Activated T-helper 2 cell treated with anti-CD3 and anti-CD28 coated beads, Interferon-gamma antibody, Interleukin-2, Interleukin-4, amounts not matched to agents 10 μg/mL and 5 μg/mL and 100 μg/mL, durations not matched to agents 14 hours and 24 hours and 36 hours (primary cell): ENCODE measurements at places on chromosomes 6 and 20.

GRCh38 chr20:19583532-19584175, 174.4 kb upstream of the RIN2 start:
- no peak overlapping the region for H3K4me3 ChIP-seq
- H3K27me3 ChIP-seq = peaks cover 2% of the 10 kb centered on the region
- H3K27ac ChIP-seq = no peak overlapping the region
- DNase-seq = peak; percentile 16

- no peak overlapping the region for H3K27ac ChIP-seq
- no peaks in the 10 kb centered on the region for H3K4me1 ChIP-seq
- no peak overlapping the region for H3K4me3 ChIP-seq
- DNase-seq = no peak
- H3K27me3 ChIP-seq = peaks cover 92% of the 10 kb centered on the region
Measured at GRCh38 chr6:50840112-50840810, 21.6 kb downstream of the TFAP2B start.

- no peak overlapping the region for H3K4me3 ChIP-seq
- DNase-seq = no peak
- H3K36me3 ChIP-seq = peaks cover 60% of the 10 kb centered on the region
- H3K27ac ChIP-seq = no peak overlapping the region
Measured at GRCh38 chr6:20479526-20479925, 54.7 kb upstream of the CDKAL1 start.

GRCh38 chr6:139522511-139523220, 148.2 kb upstream of the CITED2 start:
- H3K27me3 ChIP-seq = no peaks in the 10 kb centered on the region
- H3K36me3 ChIP-seq = no peaks in the 10 kb centered on the region
- H3K4me1 ChIP-seq = peaks cover 9% of the 10 kb centered on the region
- DNase-seq = no peak
- no peak overlapping the region for H3K4me3 ChIP-seq

- peak; percentile 16 for DNase-seq
- peaks cover 39% of the 10 kb centered on the region for H3K36me3 ChIP-seq
- no peaks in the 10 kb centered on the region for H3K27me3 ChIP-seq
- H3K4me3 ChIP-seq = peak overlapping the region; percentile 100
- H3K27ac ChIP-seq = peak overlapping the region; percentile 100
Measured at GRCh38 chr20:18506744-18507143, 996 bp upstream of the SEC23B start.

DNA sequence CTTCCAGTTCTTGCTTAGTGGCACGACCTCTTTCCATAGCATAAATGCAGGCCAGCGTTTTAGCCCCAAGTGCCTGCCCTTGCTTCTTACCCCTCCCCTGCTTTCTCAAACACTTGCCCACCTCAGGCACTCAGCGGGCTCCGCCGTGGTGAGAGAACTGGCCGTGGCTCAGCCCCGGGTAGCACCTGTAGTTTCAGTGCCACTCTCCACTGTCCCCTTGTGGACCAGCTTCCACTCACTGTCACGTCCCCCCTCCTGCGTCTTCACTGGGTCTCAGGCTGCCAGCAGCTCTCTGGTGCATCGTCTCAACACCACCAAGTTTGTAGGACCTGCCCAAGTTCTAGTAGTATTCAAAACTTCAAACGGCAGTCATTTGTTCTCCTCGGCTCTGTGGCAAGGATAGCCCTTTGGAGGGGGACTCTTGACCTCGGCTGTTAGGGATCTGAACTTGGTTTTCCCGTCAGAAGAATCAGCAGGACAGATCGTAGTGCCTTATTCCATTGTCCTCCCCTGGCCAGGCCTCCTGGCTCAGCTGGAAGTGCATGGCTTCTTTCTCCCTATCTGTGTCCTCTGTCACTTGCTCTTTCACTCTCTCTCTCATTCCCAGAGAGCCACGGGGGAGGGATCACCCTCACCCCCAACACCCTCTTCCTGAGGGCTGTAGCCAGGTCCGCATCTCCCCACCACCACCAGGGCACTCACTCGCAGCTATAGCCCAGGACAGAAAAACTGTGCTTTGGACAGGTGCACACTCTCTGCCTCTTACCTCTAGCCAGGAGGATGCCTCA, 44.6 kb downstream of the STK35 start:
- H3K27me3 ChIP-seq = no peaks in the 10 kb centered on the region
- no peak overlapping the region for H3K4me3 ChIP-seq
- no peak overlapping the region for H3K27ac ChIP-seq
- H3K36me3 ChIP-seq = peaks cover 11% of the 10 kb centered on the region
- DNase-seq = no peak

DNA sequence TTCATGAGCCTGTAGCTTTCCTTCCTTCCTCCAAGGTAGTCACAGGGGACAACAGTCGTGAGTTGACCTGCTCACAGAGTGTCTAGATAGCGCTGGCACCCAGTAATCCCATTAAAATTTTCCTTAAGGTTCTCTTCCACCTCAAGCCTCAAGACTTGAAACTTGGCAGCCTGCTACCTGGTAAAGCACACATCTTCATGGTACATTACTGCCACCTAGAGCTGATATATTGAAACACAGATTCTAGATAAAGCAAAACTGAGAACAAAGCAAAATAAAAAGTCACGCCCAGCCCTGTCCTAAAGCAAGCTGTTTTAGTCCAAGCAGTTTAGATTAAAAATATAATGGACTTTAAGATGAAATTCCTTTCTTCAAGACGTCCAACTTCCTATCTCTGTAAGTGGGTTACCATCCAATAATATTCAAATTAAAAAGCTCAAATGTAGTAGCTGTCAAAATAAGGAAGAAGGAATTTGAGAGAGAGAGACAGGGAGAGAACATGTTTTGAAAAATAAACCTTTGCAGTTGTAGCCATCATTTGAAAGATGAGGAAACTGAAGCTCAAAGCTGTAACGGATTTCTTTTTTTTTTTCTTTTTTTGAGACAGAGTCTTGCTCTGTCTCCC, 50.7 kb upstream of the CD83 start:
- peaks cover 41% of the 10 kb centered on the region for H3K4me1 ChIP-seq
- no peaks in the 10 kb centered on the region for H3K36me3 ChIP-seq
- H3K4me3 ChIP-seq = peak overlapping the region; percentile 32
- H3K27me3 ChIP-seq = peaks cover 17% of the 10 kb centered on the region

DNA sequence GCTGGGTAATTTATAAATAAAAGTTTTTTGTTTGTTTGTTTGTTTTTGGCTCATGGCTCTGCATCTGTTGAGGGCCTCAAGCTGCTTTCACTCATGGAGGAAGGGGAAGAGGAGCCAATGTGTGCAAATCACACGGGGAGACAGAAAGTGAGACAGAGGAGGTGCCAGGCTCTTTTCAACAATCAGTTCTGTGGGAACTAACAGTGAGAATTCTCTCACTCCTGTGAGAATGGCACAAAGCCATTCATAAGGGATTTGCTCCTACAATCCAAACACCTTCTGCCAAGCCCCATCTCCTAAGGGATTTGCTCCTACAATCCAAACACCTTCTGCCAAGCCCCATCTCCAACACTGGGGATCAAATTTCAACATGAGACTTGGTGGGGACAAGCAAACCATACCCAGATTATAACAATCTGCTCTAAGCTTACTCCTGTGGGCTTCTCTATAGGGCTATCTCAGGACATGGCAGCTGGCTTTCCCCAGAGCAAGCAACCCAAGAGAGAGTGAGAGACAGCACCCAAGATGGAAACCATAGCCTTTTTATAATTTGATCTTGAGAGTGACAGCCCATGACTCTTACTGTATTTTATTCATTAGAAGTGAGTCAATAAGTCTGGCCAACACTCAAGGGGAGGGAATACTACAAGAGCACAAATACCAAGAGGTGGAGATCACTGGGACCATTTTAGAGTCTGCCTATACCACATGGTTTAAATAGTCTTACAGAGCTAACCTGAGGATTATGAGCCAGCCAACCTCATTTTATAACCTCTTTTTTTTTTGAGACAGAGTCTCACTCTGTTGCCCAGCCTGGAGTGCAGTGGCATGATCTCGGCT, 22.8 kb upstream of the LRRC1 start:
- no peak for DNase-seq
- H3K4me1 ChIP-seq = no peaks in the 10 kb centered on the region
- no peaks in the 10 kb centered on the region for H3K36me3 ChIP-seq
- H3K27me3 ChIP-seq = peaks cover 10% of the 10 kb centered on the region

- DNase-seq = no peak
- peak overlapping the region; percentile 96 for H3K27ac ChIP-seq
- peak overlapping the region; percentile 82 for H3K4me3 ChIP-seq
- peaks cover 44% of the 10 kb centered on the region for H3K4me1 ChIP-seq
- H3K36me3 ChIP-seq = no peaks in the 10 kb centered on the region
Measured at GRCh38 chr20:53739799-53740785, 146.5 kb upstream of the ZNF217 start.

GRCh38 chr6:111283707-111284106, 196.4 kb downstream of the SLC16A10 start:
- H3K27ac ChIP-seq = no peak overlapping the region

DNA sequence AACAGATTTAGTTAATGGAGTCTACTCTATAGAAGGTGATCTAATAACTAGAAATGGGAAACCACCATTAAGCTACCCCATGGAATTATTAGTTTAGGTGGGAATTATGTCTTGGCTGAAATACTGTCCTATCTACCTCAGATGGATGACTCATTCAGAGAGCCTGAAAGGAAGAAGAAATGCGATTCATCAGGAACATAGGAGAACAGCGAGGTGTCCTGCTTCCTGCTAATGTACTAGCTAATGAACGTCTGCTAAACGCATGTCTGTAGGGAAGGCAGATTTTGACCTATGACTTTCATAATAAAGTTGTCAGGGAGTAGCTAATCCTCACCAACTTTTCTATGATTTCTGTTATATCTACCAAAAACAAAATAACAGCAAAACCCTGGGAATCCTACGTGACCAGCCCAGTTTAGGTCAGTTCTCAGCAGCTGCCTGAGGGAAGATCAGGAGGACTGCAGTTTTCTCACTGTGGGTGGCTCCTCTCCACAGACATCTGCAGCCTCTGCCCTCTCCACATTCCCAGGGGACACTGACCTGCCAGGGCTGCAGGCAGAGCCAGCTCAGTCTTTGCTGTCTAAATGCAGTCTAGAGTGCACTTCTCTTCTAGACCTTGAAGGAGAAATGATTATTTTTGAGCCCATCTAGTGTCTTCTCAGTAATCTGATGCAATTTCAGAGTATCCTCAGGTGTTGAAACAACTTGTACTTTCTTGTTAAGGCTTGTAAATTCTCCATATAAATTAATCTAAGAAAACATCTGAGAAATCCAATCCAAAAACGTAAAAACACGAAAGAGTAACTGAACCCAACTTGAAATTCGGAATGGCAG, 18.1 kb upstream of the SFT2D1 start:
- no peak overlapping the region for H3K27ac ChIP-seq
- peaks cover 24% of the 10 kb centered on the region for H3K27me3 ChIP-seq
- H3K4me1 ChIP-seq = no peaks in the 10 kb centered on the region

DNA sequence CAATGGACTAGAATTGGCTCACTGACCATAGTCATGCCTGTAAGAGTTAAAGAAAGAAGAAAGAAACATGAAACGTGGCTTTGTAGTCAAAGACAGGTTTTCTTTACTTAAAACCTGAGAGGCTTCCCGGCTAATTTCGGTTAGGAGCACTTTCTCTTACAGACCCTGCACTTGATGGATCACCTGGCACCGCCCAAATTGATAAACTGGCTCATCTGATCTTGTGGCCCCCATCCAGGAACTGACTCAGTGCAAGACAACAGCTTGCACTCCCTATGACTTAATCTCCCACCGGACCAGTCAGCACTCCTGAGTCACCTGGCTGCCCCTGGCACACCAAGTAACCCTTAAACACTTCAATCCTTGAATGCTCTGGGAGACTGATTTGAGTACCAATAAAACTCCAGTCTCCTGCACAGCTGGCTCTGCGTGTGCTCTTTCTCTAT, 12.3 kb downstream of the TMEM14B start:
- H3K4me3 ChIP-seq = no peak overlapping the region
- no peak overlapping the region for H3K27ac ChIP-seq
- DNase-seq = no peak
- peaks cover 55% of the 10 kb centered on the region for H3K36me3 ChIP-seq

DNA sequence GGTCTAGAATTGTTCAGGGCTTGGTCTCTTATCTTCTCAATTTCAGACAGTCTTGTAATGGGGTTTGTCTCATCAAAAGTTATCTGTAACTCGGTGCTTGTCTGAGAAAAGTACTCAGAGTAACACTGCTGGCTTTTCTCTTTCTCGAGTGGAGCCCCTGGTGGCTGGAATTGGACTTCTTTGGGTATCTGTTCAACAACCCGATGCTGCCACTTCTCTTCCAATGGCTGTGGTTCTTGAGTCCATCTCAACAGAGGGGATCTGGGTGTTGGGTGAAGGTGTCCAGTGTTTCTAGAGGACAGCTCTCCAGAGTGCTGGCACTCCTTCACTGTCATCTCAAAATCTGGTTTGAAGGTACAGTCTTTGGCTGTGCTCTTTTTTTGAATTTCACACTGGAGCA, 24.6 kb downstream of the DST start:
- DNase-seq = no peak
- H3K36me3 ChIP-seq = no peaks in the 10 kb centered on the region
- H3K27me3 ChIP-seq = no peaks in the 10 kb centered on the region

- H3K4me1 ChIP-seq = no peaks in the 10 kb centered on the region
- peaks cover 12% of the 10 kb centered on the region for H3K27me3 ChIP-seq
- H3K36me3 ChIP-seq = no peaks in the 10 kb centered on the region
- no peak for DNase-seq
- H3K4me3 ChIP-seq = no peak overlapping the region
- H3K27ac ChIP-seq = no peak overlapping the region
Measured at GRCh38 chr20:41627001-41627495, 8.9 kb upstream of the CHD6 start.

GRCh38 chr6:169324086-169324485, 70.4 kb upstream of the THBS2 start:
- no peaks in the 10 kb centered on the region for H3K27me3 ChIP-seq
- no peaks in the 10 kb centered on the region for H3K36me3 ChIP-seq
- H3K27ac ChIP-seq = no peak overlapping the region
- no peak for DNase-seq
- H3K4me1 ChIP-seq = no peaks in the 10 kb centered on the region

GRCh38 chr6:137219664-137220252, 573 bp upstream of the IFNGR1 start:
- H3K4me3 ChIP-seq = peak overlapping the region; percentile 98
- peaks cover 21% of the 10 kb centered on the region for H3K36me3 ChIP-seq
- H3K4me1 ChIP-seq = peaks cover 49% of the 10 kb centered on the region
- no peaks in the 10 kb centered on the region for H3K27me3 ChIP-seq
- DNase-seq = no peak
- H3K27ac ChIP-seq = peak overlapping the region; percentile 68

- H3K4me1 ChIP-seq = no peaks in the 10 kb centered on the region
- no peaks in the 10 kb centered on the region for H3K36me3 ChIP-seq
- DNase-seq = no peak
- H3K4me3 ChIP-seq = no peak overlapping the region
Measured at GRCh38 chr6:126632271-126632670, 292.4 kb downstream of the CENPW start.

- H3K36me3 ChIP-seq = no peaks in the 10 kb centered on the region
- no peaks in the 10 kb centered on the region for H3K4me1 ChIP-seq
- H3K4me3 ChIP-seq = no peak overlapping the region
- no peak for DNase-seq
- H3K27ac ChIP-seq = no peak overlapping the region
Measured at GRCh38 chr6:40947876-40948526, 91.0 kb downstream of the UNC5CL start.

DNA sequence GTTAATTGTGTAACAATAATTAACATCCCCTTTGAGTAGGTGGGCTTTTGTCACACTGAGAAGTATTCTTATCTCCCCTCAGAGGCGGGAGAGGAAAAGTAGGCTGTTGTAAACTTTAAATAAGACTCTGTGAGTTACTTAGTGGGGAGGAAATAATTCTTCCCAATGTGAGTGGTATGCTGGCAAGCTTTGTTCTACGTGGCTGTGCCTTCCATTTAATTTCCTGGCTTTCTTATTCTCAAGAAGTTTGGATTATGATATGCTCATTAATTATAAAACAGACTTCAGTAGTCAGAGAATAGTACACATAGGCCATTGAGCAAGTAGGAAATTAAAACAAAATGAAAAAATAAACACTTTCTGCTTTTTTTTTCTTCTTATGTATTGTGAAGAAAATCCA, 19.1 kb downstream of the ADGRB3 start:
- H3K27me3 ChIP-seq = no peaks in the 10 kb centered on the region
- DNase-seq = no peak
- no peaks in the 10 kb centered on the region for H3K36me3 ChIP-seq
- no peaks in the 10 kb centered on the region for H3K4me1 ChIP-seq
- H3K27ac ChIP-seq = no peak overlapping the region
